ENCODE measurements at places on chromosomes 2 and 18. TPM values are rescaled to one million over a fixed set of nuclear protein-coding genes. Genes with fewer than 3 reads are reported as not detected.

- H3K4me3 ChIP-seq: no peak overlapping the region
- H3K27ac ChIP-seq: no peak overlapping the region
- no peak for DNase-seq
Measured at GRCh38 chr2:14978845-14979244, 346.3 kb downstream of the LRATD1 start.

DNA sequence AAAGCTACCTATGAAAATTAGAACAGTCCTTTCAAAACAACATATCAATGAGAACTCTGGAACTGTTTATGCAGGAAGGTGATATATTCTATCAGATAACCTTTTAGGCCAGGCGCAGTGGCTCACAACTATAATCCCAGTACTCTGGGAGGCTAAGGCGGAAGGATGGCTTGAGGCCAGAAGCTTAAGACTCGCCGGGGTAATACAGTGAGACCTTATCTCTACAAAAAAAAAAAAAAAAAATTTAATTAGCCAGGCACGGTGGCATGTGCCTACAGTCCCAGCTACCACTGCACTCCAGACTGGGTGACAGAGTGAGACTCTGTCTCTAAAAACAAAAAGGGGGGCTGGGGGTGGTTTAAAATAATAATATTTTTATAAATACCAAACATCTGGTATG, 77.9 kb downstream of the OSBPL1A start:
- no peak overlapping the region for H3K4me3 ChIP-seq
- no peaks in the 10 kb centered on the region for H3K36me3 ChIP-seq
- H3K27ac ChIP-seq: no peak overlapping the region
- no peak for DNase-seq
- H3K27me3 ChIP-seq: no peaks in the 10 kb centered on the region
- H3K4me1 ChIP-seq: peaks cover 12% of the 10 kb centered on the region

- no peak overlapping the region for H3K27ac ChIP-seq
- no peaks in the 10 kb centered on the region for H3K4me1 ChIP-seq
- no peak for DNase-seq
- H3K27me3 ChIP-seq: no peaks in the 10 kb centered on the region
Measured at GRCh38 chr2:203743441-203743981, 37.1 kb downstream of the CD28 start.

- H3K27ac ChIP-seq: no peak overlapping the region
- H3K36me3 ChIP-seq: no peaks in the 10 kb centered on the region
- no peaks in the 10 kb centered on the region for H3K27me3 ChIP-seq
- no peaks in the 10 kb centered on the region for H3K4me1 ChIP-seq
Measured at GRCh38 chr2:56130463-56131070, 53.2 kb upstream of the CCDC85A start.

DNA sequence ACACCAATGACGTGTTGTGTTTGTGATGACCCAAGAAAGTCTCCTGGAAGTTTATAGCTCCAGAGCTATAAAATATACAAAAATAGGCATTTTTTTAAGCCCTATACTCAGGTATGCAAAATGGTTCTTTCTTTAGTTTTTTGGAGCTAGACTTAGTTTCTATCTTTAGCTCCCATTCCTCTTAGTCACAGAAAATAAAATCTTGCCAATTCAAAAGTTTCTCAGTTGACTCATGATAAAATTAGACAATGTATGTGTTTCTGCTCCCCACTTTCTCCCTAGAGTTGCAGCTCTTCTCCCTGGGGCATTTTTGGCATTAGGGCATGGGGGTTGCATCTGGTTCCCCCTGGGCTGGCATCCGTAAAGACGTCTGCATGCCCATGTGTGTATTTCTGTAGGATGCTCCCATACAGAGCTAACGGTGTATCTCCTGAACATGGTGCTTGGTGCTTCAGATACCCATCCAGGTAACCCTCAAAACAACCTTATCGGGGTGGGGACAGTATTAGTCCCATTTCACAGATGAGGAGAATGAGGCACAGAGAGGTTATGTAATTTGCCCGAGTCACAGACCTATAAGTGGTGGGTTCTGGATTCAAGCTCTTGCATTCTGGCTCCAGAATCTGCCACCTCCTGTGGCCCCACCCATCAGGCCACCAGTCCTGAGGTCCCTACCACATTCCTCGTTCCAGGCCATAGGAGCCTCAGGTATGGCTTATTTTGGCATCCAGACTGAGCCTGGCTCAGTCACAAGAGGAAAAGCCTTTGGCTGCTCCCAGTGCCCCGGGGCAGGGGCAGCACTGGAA, 43.1 kb upstream of the ASAP2 start:
- H3K4me3 ChIP-seq: no peak overlapping the region
- peaks cover 21% of the 10 kb centered on the region for H3K4me1 ChIP-seq
- no peak overlapping the region for H3K27ac ChIP-seq
- H3K27me3 ChIP-seq: no peaks in the 10 kb centered on the region
- no peak for DNase-seq
- no peaks in the 10 kb centered on the region for H3K36me3 ChIP-seq

DNA sequence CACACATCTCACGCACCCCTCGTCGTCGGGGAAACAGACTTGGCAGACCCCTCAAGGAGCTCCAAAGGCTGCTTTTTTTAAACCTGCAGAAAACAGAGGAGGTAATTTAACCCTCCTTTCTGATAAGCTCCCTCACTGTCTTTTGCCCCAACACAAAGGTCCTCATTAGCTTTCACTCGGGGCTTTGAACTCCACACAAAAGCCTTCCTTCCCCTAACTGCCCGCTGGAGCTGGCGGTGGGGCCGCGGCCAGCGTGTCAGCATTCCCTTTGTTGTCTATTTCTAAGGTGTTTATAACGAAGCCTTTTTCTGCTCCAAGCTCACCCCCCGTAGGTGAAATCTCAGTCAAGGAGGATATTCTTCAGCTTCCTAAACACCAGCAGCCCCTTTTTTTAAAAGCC, 43.5 kb upstream of the ID2 start:
- no peak overlapping the region for H3K4me3 ChIP-seq
- H3K36me3 ChIP-seq: no peaks in the 10 kb centered on the region
- peaks cover 11% of the 10 kb centered on the region for H3K4me1 ChIP-seq

- H3K27ac ChIP-seq: no peak overlapping the region
- H3K4me1 ChIP-seq: no peaks in the 10 kb centered on the region
- H3K4me3 ChIP-seq: no peak overlapping the region
- no peak for DNase-seq
- H3K27me3 ChIP-seq: no peaks in the 10 kb centered on the region
Measured at GRCh38 chr2:122748552-122749011, 993.1 kb downstream of the TSN start.

DNA sequence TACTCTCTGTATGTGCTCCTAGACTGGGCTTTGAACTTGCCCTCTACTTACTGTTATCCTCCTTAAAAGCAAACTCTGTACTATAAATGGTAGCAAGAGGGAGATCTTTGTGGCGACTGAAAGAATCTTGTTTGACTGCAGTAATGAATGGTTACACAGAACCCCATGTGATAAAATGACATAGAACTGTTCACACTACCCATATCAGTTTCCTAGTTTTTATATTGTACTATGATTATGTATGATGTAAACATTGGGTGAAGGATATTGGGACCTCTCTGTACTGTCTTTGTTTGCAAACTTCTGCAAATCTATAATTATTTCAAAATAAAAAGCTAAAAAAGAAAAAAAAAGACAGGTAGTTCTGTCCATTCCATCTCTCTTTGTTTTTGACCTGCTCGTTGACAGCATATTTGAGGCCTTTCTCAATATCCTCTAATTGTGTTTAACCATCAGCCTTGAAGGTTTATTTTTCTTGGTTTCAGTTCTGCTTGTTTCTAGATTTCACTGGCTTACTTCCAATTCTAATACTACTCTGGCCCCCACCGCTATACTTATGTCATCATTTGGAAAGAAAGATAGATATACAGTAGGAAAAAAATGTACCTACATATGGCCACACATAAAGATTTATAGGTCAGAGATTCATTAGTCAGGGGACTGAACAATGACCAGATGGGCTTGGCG, 79.2 kb upstream of the MYO3B start:
- H3K36me3 ChIP-seq: no peaks in the 10 kb centered on the region
- no peaks in the 10 kb centered on the region for H3K27me3 ChIP-seq
- H3K27ac ChIP-seq: no peak overlapping the region

DNA sequence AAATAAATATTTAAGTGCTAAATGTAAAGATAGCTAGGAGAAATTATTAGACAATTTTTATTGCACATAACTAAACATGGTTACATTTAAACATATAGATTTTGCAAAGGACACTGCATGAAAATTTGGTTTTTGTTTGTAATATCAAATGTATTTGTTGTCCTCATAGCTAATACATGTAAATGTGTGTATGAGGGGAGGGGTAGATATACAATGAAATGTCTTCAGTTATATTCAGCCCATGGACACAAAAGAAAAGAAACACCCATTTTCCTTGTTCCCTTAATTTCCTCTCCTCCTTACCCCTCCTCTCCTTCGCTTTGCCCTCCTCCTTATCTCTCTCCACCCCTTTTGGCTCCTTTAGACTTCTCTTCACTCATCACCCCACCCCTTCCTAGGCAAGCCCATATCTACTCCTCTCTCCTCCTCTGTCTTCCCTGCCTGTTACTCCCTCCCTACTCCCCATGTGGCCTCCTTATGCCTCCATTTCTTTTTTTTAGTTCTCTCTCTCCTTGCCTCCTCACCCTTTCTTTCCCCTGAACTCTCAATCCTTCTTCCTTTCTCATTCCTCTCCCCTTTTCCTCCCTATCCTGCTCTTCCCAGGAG, 1.4 kb downstream of the COL3A1 start:
- H3K27ac ChIP-seq: peak overlapping the region; percentile 82
- no peaks in the 10 kb centered on the region for H3K27me3 ChIP-seq
- no peaks in the 10 kb centered on the region for H3K4me1 ChIP-seq
- H3K4me3 ChIP-seq: peak overlapping the region; percentile 64
- no peak for DNase-seq
- H3K36me3 ChIP-seq: no peaks in the 10 kb centered on the region

STAT4 gene
- 0.82 TPM for total RNA-seq

MC5R gene
- total RNA-seq: not detected

MAL gene
- 4.4 TPM for total RNA-seq

FRZB gene
- 2.2 TPM for total RNA-seq

LYPD6 gene
- 0.08 TPM for total RNA-seq

Measured in left ventricle myocardium inferior (tissue), 1 donor.